Placental pericyte (primary cell): ENCODE measurements at places on chromosomes 11 and 22. TPM values are rescaled to one million over a fixed set of nuclear protein-coding genes. Genes with fewer than 3 reads are reported as not detected.

Gene OVOL1
- not detected in 2 replicates for total RNA-seq

Gene MOGAT2
- total RNA-seq, result not detected in 2 replicates

Gene GALNT18
- total RNA-seq, result 0.88 and 1.4 TPM in 2 replicates

Gene DBX1
- total RNA-seq, result not detected in 2 replicates

Gene BIK
- 0.14 and 1.3 TPM in 2 replicates for total RNA-seq

Gene FERMT3
- total RNA-seq, result 3.9 and 10.2 TPM in 2 replicates

Gene OR5M8
- not detected in 2 replicates for total RNA-seq

Gene MS4A4A
- total RNA-seq, result not detected in 2 replicates

Gene WBP2NL
- 0.14 and 0.22 TPM in 2 replicates for total RNA-seq

Gene TMPRSS13
- not detected in 2 replicates for total RNA-seq

Gene MICAL3
- total RNA-seq, result 28.0 and 32.8 TPM in 2 replicates

Gene CFAP300
- 2.9 and 5.9 TPM in 2 replicates for total RNA-seq

Gene RAC2
- total RNA-seq, result 16.6 and 24.2 TPM in 2 replicates

Gene PHLDA2
- total RNA-seq, result 15.3 and 33.4 TPM in 2 replicates

Gene OR51B4
- total RNA-seq, result not detected in 2 replicates

Gene OR4B1
- total RNA-seq, result not detected in 2 replicates

Gene CYTH4
- 0.86 TPM in 1 of 2 replicates, not detected in the other for total RNA-seq

Gene ACER3
- total RNA-seq, result 12.7 and 21.8 TPM in 2 replicates

Gene CCDC15
- 0.66 and 7.9 TPM in 2 replicates for total RNA-seq

Gene PDGFB
- 2.6 and 5.0 TPM in 2 replicates for total RNA-seq

Gene OR4P4
- not detected in 2 replicates for total RNA-seq

Gene OR56A1
- total RNA-seq, result under 0.01 TPM in 1 of 2 replicates, not detected in the other

Gene NPTXR
- total RNA-seq, result 1.9 and 2.4 TPM in 2 replicates

Gene OR52H1
- 0.22 and 1.0 TPM in 2 replicates for total RNA-seq

Gene NRGN
- total RNA-seq, result 2.3 TPM in 1 of 2 replicates, not detected in the other

Gene DGCR6
- total RNA-seq, result 0.88 and 1.1 TPM in 2 replicates

Gene ARHGAP32
- total RNA-seq, result 13.3 and 21.5 TPM in 2 replicates
